ENCODE measurements at places on chromosomes 1 and 21.

GRCh38 chr21:17576080-17576835 is 36.4 kb downstream of the BTG3 start:
- DNase-seq, result no peak

GRCh38 chr1:112402682-112403643 is 6.9 kb downstream of the CTTNBP2NL start:
- no peak for DNase-seq

- DNase-seq, result no peak
These were observed 16.0 kb downstream of the ELOA start for GRCh38 chr1:23759277-23759676.

DNA sequence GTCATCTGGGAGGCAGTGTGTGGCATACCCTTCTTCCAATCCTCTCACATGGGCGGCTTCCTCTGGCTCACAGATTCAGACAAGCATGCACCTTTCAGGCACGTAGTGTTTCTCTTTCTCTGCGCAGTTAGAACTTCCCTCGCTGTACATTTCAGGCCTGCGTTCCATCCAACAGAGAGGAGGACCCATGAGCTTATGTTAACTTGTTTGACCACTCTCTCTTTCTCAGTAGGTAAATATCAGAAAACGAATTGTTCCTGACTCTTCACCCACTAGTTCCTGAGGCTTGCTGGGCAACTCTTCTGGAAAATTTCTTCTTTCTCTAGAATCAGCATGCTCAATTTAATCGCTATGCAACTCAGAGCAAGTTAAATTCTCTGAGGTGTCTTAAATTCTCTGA is 85.5 kb downstream of the DDX20 start:
- DNase-seq, result no peak

- DNase-seq, result no peak
These were observed 10.2 kb downstream of the TAS1R2 start for GRCh38 chr1:18849261-18849711.

DNA sequence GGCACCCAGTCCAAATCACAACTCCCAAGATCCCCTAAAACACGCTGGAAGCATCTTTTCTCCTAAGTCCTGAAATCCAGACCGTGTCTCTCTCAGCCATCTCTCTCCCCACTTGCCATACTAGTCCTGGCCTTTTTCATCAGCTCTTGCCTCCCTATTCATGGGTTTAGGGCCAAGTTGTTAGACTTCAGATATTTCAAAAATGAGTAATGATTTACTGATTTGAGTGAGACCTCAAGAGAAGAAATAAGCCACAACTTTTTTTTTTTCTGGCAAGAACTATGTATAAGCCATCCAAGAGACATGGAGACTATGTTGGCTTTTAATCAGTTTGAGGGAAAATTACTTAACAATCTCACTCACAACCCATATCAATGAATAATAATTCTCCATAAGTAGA is 62.5 kb downstream of the TBX15 start:
- no peak for DNase-seq

DNA sequence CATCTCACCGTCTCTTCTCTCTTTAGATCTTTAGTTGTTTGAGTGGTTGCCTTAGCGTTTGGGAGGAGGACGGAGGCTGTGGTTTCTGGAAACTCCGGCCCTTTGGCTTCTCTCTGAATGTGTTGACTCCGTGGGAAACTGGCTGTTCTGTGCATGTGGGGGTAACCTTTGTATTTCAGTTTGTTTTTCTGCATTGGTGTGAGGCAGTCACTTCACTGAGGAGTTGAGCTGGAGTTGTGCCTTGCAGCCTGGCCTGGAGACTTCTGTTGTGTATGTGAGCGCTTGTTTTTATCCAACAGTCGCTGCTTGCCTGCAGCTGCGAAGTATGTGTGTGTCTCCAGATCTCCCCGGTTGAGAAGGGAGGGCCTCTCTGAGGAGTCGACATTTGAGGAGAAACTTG is 33.6 kb downstream of the CLDN14 start:
- DNase-seq, result no peak

DNA sequence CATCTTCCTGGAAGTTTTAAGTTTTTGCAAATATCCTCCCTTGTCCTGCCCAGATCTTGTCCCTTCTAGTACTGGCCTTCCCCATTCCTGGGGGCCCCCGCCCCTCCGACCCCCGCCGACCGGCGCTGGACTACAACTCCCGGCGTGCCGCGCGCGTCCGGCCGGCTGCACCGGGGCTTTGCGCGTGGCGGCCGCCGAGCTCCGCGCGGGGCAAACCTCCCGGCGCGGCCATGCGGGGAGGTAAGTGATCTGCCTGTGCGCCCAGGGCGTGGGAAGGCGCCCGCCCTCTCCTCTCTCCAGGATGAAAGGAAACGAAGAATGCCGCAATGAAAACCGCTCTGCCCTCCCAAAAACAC is 3.2 kb upstream of the SAMD13 start:
- DNase-seq, result no peak

DNA sequence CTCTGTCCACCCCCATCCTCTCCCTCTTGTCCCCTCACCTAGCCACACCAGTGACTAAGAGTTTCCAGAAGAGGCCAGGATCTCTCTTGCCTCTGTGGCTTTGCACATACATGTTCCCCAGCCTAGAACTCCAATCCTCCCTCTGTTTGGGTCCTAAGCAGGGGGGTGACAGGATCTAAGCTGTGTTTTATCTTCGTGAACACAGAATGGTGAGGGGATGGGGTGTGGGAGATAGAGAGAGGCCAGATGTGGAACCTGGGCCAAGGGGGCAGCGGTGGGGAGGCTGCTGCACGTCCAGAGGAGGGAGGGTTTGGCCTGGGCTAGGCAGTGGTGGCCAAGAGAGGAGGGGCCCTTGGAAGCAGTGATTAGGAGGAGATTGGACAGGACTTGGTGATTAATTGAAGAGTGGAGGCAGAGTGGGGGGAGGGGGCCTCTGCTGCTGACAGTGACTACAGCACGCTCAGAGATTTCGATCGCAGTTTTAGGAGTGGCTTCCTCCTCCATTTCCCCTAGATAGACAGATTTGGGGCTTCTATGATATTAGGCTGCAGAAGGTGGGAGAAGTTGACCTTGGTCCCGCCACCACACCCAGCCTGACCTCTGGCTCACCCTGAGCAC is 17.1 kb upstream of the ADGRB2 start:
- no peak for DNase-seq

DNA sequence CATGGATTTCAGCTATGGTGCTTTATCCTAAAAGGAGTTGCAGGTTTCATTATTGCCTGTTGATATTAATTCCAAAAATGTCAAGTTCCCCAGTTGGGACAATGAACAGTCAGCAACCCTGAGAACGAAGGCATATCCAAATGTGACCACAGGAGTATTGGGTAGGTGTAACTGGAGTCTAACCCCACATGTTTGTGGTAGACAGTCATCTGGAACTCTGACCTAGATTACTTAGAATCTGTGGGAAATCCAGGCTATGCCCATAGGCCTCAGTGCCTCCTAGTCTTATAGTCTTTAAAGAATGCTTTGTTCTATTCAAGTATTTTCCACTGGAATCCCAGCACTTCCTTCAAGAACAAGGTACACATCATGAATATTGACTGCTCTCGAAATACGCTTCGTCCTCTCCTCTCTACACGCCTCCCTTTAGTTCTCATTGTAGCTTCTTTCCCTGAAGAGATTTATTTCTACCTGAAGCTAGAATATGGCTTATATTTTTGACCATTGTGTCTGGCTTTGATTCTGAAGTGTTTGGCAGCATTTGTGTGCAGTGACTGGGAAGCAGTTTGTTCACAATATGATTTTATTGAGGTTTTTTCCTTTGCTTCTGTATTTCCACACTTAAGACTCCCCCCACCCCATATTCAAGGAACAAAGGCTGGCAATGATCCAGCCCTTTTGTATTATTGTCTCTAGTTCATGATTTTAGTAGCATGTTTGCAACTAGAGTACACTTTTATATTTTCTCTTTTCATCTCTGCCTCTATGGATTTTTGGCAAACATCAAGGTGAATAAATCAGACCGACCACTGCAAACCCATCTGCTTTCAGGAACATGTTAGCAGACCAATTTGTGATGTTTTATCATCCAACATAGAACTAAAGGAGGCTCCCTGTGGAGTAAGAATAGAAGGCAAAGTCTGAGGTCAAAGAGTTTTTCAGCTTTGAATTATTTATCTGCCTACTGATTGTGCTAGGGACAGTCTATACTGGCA is 178.6 kb downstream of the GPR52 start:
- DNase-seq, result peak; percentile 2

DNA sequence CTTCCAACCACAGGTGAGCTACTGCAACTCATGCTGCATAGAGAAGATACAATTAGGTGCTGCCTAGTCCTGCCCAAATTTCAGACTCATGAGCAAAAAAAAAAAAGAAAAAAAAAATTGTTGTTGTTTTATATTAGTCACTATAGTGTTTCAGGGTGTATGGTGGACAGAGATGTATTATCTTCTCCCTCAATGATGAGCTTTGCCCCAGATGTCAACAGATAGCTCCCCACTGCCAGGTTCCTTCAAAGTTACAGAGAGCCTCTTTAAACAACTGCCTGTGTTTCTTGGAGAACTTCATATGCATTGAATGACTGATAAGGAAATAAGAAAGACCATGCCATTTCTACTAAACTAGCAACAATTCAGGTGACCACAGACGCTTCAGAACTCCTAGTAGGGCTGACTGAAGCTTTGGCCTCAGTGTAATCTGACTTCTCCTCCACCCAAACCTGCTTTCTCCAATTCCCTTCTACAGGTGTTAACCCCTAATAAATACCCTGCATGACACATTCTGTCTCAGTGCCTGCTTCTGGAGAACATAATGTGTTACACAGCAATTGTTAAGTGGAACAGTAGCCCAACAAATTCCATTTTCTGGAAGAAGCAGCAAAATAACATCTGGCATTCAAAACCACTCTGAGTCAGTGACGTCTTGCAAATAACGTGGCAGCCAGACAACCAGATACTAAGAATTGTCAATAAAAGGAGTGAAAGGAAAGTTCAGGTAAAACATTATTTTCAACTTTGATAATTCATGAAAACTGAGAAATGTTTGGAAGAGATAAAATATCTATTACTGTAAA is 147.7 kb downstream of the CDC42BPA start:
- DNase-seq, result no peak

GRCh38 chr1:187617776-187618175 is 789.0 kb downstream of the PLA2G4A start:
- no peak for DNase-seq

DNA sequence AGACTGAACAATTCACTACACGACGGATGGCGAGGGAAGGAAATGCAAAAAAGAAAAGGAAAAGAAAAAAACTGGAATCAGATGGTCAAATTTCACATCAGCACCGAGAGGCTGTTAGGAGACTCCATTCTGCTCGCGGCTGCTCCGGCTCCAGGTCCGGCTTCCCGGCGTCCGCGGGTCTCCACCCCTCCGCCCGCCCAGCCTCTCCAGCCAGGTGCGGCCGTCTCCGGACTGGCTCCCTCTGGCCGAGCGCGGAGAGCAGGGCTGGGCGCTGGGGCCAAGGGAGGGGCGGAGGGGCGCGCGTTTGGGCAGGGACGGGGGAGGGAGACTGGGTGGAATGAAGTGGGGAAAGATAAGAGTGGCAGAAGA is 332 bp downstream of the KCNJ6 start:
- no peak for DNase-seq

All from epithelial cell of prostate (primary cell).